CD4-positive, alpha-beta T cell treated with Interleukin-2 at 100 ng/mL for 4 hours (primary cell): ENCODE measurements at places on chromosomes 6 and 20.

- no peak for DNase-seq
These were observed 163.6 kb downstream of the NRN1 start for GRCh38 chr6:5843078-5843477.

DNA sequence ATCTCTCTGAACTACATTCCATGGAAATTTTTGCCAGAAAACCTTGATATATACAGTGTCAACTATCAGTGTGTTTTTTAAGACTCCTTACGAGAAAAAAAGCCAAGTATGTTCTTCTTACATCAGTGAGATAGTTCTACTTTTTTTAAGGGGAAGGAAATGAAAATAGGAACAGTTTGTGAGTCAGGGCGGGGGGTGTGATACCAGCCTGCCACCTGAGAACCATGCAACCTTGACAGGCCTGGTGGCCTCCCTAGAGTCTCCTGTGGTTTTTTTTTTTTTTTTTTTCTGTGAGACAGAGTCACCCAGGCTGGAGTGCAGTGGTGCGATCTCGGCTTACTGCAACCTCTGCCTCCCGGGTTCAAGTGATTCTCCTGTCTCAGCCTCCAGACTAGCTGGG, 96.3 kb upstream of the GCM1 start:
- peak; percentile 21 for DNase-seq

DNA sequence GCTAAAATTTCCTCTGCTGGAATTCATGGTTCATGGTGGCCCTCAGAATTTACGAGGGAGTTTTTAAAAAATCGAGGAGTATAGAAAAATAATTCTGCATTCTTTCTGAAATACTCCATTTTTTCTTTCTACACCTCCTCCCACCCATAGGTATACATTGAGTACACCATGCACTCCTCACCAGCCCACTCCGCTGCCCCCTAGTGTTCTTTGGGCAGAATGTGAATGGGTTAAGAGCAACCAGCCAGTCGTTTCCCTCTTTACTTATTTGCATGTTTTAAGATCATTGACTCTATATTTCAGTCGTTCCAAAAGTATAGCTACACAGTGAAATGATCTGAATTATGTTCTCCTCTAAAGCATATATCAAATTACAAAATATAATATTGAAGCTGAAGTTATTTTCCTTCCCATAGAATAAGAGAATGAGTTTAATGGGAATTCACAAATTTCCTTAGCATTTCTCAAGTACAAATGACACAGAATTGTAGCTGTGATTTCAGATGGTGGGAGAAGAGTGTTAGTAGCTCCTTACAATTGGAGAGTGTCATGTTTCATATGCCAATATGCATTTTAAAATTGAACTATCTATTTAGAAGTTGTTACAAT, 977.7 kb upstream of the SLC35B3 start:
- no peak for DNase-seq

- no peak for DNase-seq
These were observed 119.9 kb upstream of the ASCC3 start for GRCh38 chr6:101001012-101001411.

- peak; percentile 61 for DNase-seq
These were observed 17.9 kb downstream of the C6orf15 start for GRCh38 chr6:31094389-31094881.

GRCh38 chr6:110878751-110879522, 4.4 kb downstream of the AMD1 start:
- DNase-seq: peak; percentile 43

DNA sequence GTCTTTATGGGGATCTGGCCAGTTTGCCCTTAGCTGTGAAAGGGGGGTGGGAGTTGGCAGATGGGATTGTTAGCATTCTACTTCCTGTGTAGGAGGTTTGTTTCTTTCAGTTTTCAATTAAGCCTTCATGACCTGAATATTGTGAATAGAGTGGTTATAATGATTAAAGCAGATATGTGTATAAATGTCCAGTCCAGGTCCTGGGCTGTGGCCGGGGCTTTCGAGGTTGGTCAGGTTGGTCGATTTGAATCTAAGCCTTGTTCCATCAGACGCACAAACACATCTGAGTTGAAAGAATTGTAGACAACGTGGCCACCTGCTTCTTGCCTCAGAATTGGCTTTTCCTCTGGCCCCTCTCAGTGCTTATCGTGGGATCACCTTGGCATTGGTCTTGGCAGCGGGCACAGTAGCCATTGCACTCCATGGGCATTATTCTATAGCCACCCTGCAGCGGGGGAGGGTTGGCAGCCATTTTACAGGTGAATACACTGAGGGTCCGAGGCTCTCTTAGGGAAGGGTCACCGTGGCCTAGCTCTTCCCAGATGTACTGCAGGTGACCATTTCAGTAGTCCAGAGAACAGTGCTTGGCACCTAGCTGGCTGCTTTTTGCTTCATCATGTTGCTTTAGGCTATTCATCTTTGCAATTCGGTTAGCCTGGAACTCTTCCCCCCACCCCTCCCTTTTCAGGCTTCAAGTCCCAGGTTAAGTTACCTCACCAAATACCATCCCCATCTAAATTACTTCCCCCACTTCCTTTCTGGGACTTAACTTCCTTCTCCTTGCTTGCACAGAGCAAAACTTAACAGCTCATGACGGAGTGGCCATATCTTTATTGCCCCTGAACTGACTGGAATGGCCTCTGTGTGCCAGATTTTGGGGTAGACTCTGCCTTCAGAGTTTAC, 1.1 kb downstream of the RNF114 start:
- DNase-seq: no peak

DNA sequence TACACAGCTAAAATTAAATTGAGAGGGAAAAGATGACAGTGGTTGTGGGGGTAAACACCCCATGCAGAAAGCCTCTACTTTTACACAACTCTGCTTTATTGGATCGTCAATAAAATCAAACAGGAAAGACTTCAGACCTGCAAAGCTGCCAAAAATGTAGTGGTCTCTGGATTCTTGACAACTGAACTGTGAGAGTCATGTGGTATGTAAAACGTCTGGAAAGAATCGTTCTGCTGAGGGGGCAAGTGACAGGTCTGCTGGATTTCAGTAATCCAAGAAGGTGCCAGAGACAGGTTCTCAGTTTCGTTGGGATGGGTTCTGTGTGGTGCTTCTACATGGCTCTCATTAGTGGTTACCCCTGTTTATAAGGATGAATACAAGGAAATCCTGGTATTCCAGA, 63.3 kb downstream of the TSPYL4 start:
- DNase-seq: no peak

DNA sequence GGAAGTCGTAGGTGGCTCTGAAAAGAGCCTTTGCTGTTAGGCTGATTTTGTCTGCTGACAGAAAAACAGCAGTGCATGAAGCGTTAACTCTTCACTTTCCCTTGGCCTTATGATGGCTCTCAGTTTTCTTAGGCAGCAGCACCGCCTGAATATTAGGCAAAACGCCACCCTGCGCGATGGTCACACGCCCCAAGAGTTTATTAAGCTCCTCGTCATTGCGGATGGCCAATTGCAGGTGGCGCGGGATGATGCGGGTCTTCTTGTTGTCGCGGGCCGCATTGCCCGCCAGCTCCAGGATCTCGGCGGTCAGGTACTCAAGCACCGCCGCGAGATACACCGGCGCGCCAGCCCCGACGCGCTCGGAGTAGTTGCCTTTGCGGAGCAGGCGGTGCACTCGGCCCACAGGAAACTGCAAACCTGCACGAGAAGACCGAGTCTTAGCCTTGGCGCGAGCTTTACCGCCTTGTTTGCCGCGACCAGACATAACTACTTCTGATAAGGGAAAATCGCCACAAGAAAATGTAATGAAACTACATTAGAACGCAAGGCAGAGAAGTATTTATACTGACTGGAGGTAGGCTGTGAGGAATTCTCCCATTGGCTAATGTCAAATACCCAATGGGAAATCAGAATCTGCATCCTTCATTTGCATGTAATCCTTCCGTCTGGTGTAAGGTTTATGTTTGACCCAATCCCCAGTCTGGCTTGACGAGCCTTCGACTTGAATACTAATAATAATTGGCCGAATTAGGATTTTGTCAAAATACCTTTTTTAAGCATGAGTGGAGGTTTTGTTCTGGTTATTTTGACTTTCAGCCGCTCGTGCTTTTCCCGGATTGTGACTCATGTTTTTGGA, 53.9 kb upstream of the HFE start:
- DNase-seq: peak; percentile 89

DNA sequence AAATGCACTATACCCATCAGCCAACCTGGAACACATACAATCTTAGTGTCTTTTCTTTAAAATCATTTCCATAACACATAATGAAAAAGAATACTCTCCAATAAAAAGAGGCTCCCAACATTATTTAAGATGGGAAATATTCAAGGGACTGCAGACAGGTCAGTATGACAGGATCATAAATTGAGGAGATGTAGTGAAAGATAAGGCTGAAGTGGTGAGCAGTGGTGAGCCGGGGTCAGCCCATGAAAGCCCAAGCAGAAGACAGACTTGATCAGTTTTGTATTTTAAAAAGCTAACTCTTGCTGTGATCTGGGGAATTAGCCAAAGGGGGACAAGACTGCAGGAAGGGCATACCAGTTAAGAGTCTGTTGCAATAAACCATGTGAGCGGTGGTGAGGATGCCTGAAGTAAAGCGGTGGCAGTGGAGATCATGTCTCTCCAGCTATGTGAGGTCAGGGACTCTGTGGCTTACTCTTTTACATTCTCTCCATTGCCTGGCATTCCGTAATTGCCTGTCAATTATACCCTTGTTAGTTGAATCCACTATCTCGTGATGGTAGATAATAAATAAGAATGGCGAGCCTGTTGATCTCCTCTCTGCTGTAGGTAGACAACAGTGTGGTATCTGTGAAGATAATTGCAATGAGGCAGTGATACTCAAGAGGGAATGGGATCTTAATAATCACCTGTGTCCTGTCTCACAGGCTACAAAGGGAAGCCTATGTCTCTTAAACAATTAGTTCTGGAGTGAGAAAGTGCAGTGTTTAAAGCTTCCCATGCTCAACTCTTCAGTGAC, 97.4 kb downstream of the FILIP1 start:
- no peak for DNase-seq

- no peak for DNase-seq
These were observed 89.0 kb upstream of the CDH4 start for GRCh38 chr20:61163031-61163430.

GRCh38 chr20:48601798-48602197, 226.0 kb downstream of the PREX1 start:
- DNase-seq: no peak

DNA sequence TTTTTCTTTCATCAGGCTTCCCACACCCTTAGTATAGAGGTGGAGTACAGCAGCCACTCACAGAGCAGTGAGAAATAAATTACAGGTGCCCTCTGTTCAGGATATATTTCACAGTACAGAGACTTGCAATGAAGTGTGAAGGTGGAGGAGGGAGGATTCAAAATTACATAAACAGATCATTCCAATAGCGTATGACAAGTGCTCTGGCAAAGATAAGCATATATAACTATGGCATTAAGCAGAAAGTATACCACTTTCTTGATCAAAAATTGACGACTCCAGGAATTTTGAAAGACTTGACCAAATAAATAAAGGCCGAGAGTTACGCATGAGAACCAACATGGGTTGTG, 108.7 kb downstream of the GPX5 start:
- no peak for DNase-seq

- no peak for DNase-seq
These were observed 75.9 kb downstream of the EPHA7 start for GRCh38 chr6:93343476-93343875.

DNA sequence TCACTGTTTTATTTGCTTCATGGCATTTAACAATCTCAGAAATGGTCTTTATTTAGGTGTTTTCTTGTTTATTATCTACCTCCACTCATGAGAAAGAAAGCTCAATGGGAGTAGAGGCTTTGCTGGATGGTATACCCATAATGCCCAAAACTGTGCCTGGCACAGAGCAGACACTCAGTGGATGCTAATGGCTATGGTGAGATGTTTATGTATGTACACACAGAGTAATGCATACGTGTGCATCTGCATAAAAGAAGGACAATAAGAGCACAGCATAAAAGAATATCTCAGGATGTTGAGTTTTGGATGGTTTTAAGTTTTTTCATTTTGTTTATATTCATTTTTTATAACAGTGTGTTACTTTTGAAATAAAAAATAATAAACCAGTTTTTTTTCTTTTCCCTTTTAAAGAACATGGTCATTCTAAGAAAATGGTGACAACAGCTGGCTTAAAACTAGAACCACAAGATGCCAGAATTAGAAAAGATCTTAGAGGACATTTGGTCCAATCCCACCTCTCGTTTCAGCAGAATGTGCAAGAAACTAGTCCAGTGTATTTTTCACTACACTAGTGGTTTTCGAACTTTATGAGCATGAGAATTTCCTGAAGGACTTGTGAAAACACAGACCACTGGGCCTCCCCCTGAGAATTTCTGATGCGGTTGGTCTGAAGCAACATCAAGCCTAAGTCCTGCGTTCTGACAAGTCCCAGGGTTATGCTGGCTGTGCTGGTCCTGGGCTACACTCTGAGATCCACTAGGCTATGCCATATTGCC, 131.9 kb downstream of the FYN start:
- DNase-seq: no peak

DNA sequence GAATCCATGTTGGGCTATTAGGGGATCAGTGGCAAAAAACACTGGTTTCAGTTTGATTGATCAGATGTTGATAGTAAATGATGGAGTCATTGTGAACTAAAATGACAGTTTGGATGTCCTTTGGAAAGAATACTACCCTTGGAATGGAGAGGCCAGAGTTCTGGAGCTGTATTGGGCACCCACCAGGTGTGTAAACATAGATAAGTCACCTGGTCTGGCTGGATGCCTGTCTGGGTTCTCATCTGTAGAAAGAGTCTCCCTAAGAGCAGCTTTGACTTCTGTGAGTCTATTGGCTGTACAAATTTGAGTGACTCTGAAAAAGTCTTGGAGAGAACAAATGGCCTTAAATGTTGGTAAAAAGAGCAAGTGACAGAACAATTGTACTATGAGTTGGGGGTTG, 115.0 kb downstream of the SCP2D1 start:
- DNase-seq: no peak

GRCh38 chr6:40722091-40722490, 134.9 kb upstream of the LRFN2 start:
- no peak for DNase-seq

GRCh38 chr6:81978230-81978629, 225.7 kb upstream of the TENT5A start:
- DNase-seq: no peak

- DNase-seq: peak; percentile 35
These were observed 39.1 kb downstream of the ILRUN start for GRCh38 chr6:34657307-34657978.

DNA sequence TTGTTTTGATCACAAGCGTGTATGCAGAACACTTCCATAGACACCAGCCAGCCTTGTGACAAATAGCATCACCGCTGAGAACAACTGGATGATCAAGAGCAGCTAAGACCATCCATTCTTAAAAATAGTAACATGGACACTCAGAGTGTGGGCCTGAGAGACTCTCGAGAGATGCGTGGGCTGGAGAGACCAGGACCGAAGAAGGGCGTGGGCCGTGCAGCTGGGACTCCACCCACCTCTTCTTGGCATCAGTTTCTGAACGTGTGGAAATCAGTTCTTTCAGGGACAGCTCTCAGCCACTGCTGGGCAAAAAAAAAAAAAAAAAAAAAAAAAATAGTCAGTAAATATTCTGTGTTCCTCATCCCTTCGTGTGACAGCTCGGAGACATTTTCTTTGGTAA, 314.5 kb upstream of the CDH4 start:
- DNase-seq: no peak

- no peak for DNase-seq
These were observed 857.6 kb upstream of the SLC35B3 start for GRCh38 chr6:9292975-9293374.
